ENCODE measurements at places on chromosomes 1 and 21.

- no peak for DNase-seq
Observed at GRCh38 chr1:201783572-201783971, 45.4 kb upstream of the IPO9 start.

GRCh38 chr1:61808968-61809367 lies 66.7 kb downstream of the PATJ start:
- no peak for DNase-seq

DNA sequence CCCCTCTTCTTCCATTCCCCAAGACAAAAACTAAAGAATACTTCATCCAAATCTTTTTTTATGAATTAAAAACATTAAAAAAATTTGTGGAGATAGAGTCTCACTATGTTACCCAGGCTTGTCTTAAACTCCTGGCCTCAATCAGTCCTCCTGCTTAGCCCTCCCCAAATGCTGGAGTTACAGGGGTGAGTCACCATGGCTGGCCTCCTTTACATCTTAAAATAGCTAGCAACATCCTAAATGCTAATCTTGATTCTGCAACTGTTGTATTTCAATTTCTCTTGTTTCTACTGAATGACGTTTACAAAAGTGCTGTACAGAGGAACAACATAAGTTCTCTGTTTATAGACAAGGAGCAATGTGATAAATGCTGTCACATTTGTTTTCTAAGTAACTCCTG lies 483.5 kb downstream of the ADGRL2 start:
- no peak for DNase-seq

- no peak for DNase-seq
Observed at GRCh38 chr1:45516036-45516435, 5.6 kb downstream of the PRDX1 start.

DNA sequence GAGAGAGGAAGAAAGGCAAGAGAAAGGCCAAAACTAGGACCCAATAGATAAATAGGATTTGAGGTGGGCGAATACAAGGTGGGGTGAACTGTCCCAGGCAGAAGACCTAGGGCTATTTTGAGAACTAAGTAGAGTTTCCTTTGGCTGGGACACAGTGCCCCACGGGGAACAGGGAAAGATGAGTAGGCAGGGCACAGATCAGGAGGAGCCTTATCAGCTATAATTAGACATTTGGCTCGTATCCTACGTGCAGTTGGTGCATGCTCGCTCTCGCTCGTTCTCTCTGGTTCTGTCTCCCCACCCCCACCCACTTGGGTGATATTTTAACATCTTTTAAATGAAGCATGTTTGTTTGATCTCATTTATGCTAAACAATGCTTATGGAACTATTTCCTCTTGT lies 235.0 kb upstream of the JUN start:
- DNase-seq, result no peak

GRCh38 chr1:3163356-3163755 lies 94.4 kb downstream of the PRDM16 start:
- DNase-seq, result no peak

DNA sequence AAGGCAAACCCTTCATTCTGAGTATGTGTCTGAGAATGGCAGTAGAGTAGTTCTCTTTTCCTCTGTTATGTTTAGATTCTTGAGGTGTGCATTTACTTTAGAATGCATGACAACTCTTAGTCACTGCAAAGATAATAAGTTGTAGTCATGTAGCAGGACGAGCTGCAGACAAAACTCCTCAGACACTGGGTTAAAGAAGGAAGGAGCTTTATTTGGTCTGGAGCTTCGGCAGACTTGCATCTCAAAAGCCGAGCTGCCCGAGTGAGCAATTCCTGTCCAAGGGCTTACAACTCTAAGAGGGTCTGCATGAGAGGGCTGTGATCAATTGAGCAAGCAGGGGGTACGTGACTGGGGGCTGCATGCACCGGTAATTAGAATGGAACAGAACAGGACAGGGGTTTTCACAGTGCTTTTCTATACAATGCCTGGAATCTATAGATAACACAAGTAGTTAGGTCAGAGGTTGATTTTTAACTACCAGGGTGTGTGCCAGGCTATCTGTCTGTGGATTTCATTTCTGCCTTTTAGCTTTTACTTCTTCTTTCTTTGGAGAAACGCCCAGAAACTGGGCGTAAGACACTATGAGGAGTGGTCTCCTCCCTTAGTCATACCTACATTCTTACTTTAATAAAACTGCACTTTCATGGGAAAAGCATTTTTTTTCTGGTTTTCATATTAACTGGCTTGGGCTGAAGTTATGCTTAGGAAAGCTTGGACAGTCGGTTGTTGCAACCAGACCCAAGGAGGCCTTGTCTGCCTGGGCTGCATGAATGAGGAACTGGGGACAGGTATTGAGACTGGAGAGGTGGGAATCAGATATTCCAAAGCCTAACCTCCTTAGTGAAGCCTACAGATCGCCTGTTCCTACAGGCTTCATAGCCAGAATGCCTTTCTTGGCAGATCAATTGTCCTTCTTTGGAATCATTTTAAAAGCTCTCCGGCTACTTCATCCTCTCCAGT lies 115.1 kb downstream of the RHOU start:
- DNase-seq, result no peak
